Ascending aorta (tissue), 2 donors: ENCODE measurements at places on chromosomes 2 and 18.

- no peak for DNase-seq
Measured at GRCh38 chr2:219522111-219523030, 8.1 kb downstream of the ASIC4 start.

DNA sequence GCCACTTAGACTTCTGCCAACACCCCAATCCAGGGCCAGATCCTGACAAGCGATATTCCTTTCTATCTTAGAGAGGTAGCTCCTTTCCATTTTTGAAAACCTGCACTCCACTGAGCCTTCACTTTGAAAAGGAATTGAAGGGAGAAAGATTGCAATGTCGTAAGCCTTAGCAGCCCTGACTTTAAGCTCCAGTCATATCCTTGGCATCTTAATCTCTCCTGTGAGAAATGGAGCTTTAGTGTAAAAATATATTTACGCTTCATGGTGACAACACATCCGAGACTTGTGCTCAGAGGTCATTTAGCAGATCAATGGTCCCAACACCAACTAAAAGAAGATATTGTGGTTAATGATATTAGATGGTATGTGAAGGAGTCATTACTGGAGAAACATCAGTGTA, 235.8 kb upstream of the MEX3C start:
- no peak for DNase-seq

- DNase-seq, result no peak
Measured at GRCh38 chr2:85237849-85238565, 89.8 kb downstream of the TGOLN2 start.

GRCh38 chr2:199744260-199744659, 106.7 kb downstream of the FTCDNL1 start:
- no peak for DNase-seq

- no peak for DNase-seq
Measured at GRCh38 chr18:8699126-8699525, 6.2 kb upstream of the MTCL1 start.

- DNase-seq, result no peak
Measured at GRCh38 chr2:182426082-182426917, 536 bp downstream of the PDE1A start.
